Amniotic epithelial cell (primary cell): ENCODE measurements at places on chromosomes 12 and 14.
A peak's percentile ranks its signal among the peaks of the same experiment; 100 is the strongest.

DNA sequence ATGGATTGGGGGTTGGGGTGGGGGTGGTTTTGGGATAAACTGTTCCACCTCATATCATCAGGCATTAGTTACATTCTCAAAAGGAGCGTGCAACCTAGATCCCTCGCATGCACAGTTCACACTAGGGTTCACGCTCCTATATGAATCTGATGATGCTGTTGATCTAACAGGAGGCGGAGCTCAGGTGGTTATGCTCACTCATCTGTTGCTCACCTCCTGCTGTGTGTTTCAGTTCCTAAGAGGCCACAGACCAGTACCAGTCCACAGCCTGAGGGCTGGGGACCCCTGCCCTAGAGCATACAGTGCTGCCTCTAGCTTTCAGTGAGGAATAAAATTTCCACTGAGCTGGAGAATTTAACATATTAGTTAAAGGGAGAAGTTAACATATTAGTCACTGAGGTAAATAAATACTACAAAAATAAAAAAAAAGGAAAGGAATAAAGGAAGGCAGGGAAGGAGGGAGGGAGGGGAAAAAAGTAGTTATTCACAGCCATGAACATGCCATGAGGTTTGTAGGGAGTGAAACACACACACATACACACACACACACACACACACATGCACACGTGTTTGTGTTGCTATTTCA, 612.7 kb upstream of the TBX3 start:
- DNase-seq = no peak

- no peak for DNase-seq
These were observed at the start of gene TCL1A for GRCh38 chr14:95713596-95714371. TSS of gene TCL1A (minus strand) at chr14:95714125. CDS start at chr14:95714066, 59 bp downstream.

DNA sequence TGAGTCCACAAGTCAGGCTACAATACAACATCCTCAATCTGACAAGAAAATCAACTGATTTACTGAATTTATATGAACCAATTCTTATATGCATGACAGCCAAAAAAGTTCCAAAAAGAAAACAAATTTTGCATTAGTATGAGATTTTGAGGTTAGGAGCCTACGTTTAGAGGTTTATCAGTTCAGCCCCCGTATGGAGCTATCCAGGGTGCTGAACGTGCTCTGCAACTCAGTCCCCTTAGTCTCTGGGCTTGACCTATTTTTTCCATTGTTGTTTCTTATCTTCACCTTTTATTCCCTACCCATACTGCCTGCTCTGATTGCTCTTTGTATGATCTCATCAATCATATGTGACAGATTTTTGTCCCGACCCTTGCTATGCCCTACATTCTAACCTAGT, 693.0 kb downstream of the NRXN3 start:
- DNase-seq = peak; percentile 45

DNA sequence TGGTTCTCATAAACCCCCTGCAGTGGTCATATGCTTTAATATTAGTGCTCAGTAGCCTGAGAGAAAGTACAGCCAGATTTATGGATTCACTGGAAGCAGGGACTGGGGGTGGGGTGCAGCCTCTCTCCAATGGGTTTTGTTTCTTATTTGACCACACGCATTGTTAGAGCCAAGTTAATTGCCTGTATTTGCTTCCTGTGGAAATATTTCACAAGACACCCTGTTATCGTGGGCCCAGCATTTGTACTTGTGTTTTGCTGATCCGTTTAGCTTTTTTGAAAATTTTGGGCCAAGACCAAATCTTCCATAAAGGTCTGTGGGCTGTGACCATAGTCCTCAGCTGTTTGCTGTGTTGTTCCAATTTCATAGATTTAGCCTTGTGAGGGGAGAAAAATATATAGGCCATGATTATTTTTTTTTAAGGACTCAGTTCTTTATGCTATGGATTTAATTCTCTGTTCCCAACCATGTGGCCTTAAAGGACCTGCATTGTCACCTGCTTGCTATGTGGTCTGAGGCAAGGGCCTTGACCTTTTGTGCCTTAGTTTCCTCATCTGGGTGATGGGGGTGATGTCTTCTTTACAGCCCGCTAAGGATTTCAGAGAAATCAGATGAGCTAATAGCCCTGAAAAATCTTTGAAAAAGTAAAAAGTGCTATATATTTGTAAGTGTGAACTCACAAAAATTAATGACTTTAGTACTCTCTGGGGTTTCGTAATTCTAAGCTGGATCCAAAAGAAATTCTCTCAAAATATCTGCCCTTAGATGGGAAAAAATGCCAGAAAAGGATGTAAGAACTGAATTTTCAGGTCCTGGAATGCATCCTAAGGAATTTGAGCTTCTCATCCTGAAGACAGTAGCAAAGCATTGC, 370.2 kb downstream of the DPF3 start:
- DNase-seq = peak; percentile 22

DNA sequence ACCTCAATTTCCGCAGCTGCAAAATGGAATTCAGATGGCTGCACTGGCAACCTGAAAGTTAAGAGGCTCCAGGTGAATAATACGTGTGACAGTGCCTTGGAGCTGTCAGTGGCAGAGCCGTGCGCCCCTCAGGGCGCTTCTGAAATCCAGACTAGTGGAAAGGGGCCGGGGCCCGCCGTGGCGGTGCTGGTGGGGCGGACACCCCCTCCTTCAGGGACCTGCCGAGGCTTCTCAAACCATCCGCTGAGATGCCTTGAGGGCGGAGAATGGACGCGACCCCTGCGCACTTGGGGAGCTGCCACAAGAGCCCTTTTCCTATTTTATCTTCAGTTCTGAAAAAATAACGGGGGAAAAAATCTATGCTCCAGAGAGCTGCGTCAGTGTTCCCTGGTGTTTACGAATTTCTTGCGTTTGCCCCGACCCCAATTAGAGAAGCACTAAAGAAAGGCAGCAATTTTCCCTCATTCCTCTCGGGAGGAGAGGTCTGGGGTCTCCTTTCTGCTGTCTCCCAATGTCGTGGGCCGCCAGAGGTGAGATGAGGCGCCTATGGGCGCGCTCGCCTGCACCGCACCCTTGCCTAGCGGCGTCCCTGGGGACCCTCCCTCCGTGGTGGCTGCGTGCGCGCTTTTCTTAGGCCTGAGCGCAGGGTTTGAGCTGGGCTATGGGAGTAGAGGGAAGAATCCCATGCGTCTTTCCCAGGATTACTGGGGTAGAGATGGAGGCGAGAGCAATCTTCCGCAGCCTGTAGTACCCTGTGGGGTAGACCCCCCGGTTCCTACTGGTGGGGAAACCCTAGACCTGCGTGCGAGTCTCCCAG, 2.2 kb downstream of the NOS1 start:
- DNase-seq = no peak

DNA sequence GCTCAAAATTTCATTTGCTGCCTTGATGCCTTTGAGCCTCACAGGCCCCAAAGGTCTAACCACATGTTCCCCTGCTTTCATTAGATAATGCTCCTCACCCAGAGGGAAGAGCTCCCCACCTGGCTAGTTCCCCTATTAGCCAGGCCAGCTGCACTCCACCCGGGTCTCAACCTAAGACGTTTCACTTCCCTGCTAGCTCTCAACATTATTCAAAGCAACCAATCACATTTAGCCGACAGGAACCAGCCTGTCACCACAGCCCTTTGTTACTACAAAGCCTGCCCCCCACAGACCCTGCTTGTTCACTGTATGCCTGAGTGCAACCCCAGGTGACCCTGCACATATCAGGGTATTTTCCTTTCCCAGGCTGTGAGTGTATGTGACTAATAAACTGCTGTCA, 78.6 kb downstream of the SLC15A5 start:
- no peak for DNase-seq

GRCh38 chr12:25894759-25895158, 63.7 kb upstream of the RASSF8 start:
- DNase-seq = peak; percentile 27

DNA sequence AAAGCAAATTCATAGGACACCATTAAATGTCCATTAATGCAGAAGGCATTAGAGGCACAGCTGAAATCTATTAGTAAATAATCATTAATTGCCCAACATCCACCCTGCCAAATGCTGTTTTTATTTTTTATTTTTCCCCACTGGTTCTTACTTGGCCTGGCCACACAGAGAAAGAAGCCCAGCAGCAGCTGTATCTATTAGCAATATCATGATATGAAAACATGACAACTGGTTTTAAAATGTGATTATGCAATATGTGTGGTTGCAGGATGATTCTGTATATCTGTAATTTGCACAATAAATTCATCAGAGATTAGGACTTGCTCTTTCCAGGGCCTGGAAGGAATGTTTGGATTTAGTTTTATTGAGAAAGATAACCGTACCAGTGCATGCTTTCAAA, 44.9 kb downstream of the SIX6 start:
- DNase-seq = peak; percentile 77

- DNase-seq = no peak
These were observed 1.5 kb downstream of the EML5 start for GRCh38 chr14:88791252-88791621.

DNA sequence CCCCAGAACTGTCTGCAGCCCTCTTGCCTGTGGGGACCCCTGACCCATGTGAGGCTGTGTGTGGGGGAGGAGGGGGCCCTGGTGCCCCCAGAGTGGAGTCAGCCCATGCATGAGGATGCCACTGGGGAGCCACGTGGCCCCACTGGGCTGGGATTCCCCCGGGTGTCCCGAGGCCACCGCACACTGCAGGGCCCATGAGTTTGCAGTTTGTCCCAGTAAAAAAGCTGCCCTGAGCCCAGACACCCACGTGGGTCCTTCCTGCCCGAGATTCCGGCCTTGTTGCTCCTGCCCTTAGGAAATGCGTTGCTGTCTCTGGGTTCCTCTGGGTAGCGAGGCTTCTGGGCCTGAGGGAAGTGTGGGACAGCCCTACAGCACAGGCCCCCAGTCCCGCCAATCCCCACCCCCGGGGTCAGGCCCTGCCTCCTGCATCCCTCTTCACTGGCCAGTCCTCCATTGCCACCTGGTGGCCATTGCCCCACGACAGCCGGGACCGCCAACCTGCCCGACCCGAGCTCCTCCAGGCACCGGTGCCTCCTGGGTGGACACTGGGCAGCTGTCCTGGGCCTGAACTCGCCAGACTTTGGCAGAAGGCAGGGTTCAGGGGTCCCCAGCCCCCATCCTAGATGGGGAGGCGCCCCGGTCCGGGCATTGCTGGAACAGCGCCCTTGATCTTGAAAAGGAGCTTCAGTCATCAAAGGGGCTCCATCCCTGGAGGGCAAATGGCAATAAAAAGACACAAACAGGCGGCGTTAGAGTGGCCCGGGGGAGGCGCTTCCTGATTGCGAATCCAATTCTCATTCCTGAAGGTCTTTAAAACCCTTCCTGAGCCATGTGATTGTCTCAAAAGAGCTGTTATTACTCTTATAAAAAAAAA, 15.6 kb upstream of the C14orf180 start:
- DNase-seq = peak; percentile 15

- no peak for DNase-seq
These were observed 253.2 kb downstream of the CACNA1C start for GRCh38 chr12:2306012-2306411.

DNA sequence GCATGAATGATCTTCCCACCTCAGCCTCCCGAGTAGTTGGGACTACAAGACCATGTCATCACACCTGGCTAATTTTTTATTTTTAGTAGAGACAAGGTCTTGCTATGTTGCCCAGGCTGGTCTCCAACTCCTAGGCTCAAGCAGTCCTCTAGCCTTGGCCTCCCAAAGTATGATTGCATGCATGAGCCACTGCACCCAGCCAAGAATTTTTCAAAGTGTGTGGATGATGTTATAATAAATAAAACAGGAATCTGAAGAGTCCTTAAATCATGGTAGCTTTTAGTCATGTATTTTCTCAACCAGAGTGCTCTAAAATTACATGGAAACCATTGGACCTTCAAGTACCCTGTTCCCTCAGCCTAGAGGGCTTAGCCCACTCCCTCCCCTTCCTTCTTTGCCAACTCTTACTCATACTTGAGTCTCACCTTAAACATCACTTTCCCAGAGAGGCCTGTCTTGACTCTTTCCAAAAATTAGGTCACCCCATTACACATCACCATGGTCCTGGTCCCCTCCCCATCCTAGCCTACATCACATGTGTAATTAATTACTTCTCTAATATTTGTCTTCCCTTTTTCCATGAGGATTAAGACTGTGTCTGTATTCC, 52.2 kb upstream of the BICDL1 start:
- no peak for DNase-seq

DNA sequence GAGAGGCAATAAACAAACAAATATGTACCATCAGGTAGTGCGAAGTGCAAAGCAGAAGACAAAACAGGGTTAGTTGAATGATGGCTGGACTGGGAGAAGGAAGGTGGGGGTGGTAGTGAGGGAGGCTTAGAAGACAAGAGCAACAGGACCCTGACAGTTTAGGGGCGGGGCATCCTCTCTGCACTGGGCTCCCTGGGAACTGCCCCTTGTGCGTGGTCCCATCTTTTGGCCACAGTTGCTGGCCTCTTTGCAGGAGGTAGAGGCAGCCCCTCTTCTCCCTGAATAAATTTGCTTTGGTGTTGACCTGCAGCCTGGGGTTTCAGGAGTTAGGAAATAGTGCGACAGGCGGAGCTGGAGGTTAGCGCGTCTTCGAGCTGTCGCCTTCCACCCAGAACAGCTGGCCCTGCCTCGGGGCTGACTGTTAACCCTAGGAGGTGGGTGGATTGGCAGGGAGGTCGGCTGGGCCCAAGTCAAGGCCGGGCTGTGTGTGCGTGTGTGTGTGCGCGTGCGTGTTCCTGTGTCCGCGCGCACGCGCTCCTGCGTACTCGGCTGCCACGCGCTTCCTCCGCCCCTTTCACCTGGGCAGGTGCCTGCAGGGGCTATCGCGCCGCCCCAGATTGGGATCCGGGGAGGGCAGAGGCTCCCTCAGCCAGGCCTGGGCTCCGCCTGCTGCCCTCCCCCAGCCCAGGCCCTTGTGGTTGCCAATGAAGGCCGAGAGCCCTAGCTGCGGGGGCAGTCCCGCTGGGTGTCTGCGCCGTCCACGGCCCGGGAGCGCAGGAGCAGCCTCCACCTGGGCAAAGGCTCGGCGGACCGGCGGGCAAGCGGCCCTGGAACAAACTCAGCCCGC, 180.8 kb downstream of the ADCK1 start:
- no peak for DNase-seq

GRCh38 chr12:111411185-111411764, 5.6 kb downstream of the SH2B3 start:
- DNase-seq = no peak

- no peak for DNase-seq
These were observed at the start of gene CLEC4A for GRCh38 chr12:8123124-8123912. TSS of gene CLEC4A (plus strand) at chr12:8123617. CDS start at chr12:8123879, 262 bp downstream.

GRCh38 chr14:21652209-21652808, 1.3 kb upstream of the OR4E2 start:
- DNase-seq = no peak

DNA sequence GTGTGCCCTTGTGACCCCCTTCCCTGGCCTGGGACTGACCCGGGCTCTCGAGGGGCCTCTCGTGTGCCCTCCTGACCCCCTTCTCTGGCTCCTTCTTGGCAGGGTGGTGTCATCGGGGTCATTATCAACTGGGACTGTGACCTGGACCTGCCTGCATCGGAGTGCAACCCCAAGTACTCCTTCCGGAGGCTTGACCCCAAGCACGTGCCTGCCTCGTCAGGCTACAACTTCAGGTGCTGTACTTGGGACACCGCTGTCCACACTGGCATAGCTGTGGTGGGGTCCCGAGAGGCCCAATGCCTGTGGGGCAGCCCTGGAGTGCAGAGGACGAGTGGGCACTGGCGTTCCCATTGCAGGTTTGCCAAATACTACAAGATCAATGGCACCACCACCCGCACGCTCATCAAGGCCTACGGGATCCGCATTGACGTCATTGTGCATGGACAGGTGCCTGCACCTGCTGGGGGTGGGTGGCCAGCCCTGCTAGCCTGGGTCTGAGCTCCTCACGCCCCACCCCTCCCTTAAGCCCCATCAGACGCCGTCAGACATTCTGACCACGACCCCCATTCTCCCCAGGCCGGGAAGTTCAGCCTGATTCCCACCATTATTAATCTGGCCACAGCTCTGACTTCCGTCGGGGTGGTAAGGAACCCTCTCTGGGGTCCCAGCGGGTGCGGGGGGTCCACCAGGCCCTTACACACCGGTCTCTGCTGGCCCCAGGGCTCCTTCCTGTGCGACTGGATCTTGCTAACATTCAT, 2.5 kb downstream of the P2RX2 start:
- no peak for DNase-seq
